ENCODE measurements at places on chromosomes 11 and 22. TPM values are rescaled to one million over a fixed set of nuclear protein-coding genes. Genes with fewer than 3 reads are reported as not detected.

TRIM34 gene
- polyA plus RNA-seq = 8.2 TPM

IRAG1 gene
- 12.9 TPM for polyA plus RNA-seq

DNA sequence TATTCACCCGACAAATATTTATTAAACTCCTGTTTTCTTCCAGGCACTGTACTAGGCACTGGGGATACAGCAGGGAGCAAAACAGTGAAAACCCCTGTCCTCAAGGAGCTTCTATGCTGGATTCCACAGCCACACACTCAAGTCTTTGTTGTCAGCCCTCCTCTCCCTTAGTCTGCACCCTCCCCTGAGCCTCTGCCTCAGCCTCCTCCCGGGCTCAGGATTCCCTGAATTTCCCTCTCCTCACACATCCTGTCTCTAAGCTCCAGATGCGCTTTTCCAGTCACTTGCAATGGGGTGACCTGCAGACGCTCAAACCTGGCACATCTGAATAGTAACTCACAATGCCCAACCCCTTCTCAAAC, 13.5 kb upstream of the TUB start:
- DNase-seq = no peak

GRCh38 chr22:45425101-45425500, 11.6 kb downstream of the RIBC2 start:
- no peak for DNase-seq

- DNase-seq = no peak
Observed at GRCh38 chr11:61147271-61147670, 14.0 kb downstream of the VPS37C start.

DNA sequence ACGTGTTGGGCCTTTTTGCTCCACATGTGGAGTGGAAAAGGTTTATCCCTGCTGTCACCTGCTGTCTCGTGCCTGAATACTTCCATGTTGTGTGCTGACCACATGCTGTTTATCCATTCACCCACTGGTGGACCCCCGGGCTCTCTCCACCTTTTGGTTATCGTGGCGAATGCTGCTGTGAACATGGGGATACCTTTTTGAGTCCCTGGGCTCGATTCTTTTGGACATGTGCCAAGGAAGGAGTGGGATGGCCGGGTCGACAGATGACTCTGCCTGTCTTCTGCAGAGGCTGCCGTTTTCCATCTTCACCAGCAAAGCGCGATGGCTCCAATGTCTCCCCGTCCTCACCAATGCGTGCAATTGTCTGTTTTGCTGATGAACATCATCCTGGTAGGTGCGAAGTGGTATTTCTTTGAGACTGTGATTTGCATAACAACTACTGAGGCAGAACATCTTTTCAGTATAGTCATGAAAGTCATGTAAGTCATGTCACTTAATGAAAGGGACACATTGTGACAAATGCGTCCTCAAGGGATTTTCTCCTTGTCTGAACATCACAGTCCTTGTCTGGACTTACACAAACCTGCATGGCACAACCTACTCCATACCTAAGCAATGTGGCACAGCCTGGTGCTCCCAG, 758.7 kb downstream of the BRD1 start:
- DNase-seq = no peak

All from right renal pelvis (tissue), 4 donors.